Stimulated activated CD4-positive, alpha-beta T cell treated with anti-CD3 and anti-CD28 coated beads, Interleukin-1b, Interleukin-23, amount 100 ng/mL, for 1 hour (primary cell): ENCODE measurements at places on chromosomes 12 and 14.

- no peak for DNase-seq
Measured at GRCh38 chr12:105317942-105318621, 12.4 kb upstream of the C12orf75 start.

DNA sequence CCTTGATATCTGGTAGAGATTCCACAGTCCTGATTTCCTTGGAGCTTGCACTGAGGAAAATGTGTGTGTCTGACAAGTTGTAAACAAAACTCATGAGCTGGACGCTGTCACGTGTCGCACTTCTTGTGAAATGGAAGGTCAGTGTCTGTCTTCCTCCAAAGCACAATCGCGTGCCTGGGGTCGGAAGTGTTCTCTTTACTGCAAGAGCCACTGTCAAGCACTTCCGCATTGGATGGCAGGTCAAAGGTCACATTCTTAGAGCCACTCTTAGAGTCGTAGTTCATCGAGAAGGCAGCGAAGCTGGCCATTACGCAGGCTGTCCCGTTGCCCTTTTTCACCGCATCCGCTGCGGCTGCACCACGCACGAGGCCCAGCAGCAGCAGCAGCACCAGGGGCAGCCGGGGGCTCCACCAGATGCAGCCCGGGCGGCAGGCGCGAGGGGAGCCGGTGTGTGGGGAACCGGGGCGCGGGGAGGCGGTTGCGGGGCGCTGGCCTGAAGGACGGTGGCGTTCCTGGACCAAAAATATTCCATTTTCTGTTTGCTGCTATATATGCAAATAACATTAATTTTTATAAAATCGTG lies 45.0 kb downstream of the LRTM2 start:
- no peak for DNase-seq

GRCh38 chr14:92599811-92600210 lies 86.2 kb downstream of the RIN3 start:
- DNase-seq = no peak

DNA sequence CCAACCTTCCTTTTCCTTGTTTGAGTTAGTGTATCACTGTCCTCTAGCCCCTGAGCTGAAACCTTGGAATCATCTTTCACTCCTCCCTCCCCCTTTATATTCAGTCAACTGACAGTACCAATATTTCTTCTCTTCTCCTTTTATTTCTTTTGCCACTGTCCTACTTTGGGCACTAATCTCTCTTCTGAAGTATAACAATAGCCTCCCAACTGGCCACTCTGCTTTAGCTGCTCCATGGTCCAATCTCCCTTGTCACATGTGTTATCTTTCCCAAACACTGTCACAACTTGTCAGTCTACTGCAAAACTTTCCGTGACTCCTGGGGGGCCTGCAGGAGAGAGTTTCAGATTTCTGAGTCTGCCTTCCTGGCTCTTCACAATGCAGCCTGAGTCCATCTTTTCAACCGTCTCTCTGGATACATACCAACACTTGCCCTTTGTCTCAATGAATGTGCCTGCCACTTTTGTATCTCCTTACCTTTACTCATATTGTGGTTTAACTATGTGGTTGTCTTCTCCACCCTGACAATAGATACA lies 471.2 kb downstream of the DIO2 start:
- DNase-seq = no peak

DNA sequence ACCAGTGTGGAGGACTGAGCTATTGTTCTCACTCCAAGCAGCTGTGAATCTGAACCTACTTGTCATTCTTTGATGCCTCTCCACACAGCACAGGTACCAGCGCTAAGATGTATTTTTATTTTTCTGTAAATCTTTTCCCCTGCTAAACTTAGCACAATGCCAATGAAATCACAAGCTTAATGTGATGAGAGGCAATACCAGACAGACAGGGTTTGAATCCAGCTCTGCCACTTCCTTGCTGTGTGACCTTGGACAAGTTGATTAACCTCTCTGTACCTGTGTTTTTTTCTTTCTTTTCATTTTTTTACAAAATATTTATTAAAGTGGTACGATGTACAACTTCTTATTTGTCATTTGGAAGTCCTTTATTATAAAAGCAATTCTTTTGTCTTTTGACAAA lies 757.6 kb downstream of the MED13L start:
- no peak for DNase-seq

DNA sequence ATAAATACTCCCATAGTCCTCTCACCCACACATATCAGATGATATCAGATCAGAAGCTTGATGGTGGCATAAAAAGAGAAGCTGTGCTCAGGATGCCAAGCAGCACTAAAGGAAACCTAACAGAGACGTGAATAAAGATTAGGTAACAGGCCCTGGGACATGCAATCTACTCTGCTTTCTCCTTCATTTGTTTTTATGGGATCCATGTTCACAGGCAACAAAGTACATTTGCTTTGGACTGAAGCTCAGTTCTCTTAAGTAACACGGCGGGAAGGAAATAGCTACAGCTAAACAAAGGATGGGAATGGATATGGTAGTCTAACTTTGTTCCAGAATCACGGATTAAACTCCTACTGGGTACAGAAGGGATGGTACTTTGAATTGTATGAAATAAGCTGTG lies 119.5 kb downstream of the TTC7B start:
- no peak for DNase-seq

GRCh38 chr14:28057359-28058296 lies 709.0 kb upstream of the FOXG1 start:
- DNase-seq = no peak

GRCh38 chr12:125696054-125696453 lies 630.8 kb downstream of the AACS start:
- DNase-seq = no peak
